ENCODE measurements at places on chromosomes 4 and X.
A peak's percentile ranks its signal among the peaks of the same experiment; 100 is the strongest.

DNA sequence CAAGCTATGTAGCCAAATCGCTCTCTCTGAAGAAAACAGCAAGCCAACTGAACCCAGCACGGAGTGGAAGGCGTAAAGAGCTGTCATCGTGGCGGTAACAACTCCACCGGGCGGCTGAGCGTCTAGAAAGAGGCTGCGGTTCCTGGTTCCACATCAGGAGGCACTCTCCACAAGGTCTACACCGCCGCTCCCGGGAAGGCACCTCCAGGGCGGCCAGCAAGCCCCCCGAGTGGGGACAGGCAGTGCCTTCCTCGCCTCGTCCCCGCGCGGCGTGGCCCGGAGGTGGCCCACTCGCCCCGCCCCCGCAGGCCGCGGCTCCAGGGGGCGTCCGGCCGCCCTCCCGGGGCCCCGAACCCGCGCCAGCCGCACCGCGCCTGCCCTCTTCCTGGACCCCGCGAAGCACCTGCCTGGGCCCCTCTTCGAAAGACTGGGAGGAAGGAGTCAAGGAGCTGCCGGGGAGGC is 755 bp downstream of the KLHL8 start:
- peak; percentile 20 for DNase-seq

DNA sequence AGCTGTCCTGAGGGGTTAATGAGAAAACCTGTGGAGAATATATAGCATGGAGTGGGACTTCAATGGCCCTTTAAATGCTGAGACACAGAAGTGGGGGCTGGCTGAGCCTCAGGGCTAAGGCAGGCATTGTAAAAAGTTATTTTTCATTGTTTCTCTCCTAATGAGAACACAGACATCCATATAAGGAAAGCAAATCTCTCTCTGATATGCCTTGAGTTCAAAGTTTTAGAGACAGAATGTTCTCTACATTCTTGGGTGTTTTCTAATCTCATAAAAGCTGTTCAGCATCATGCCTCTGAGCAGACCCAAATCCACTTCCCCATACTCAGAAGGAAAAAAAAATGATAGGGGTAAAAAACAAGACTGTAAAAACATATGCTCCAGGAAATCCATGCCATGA is 16.8 kb upstream of the RAB40A start:
- no peak for DNase-seq

GRCh38 chr4:89420507-89420906 is 112.9 kb upstream of the GPRIN3 start:
- DNase-seq, result no peak

DNA sequence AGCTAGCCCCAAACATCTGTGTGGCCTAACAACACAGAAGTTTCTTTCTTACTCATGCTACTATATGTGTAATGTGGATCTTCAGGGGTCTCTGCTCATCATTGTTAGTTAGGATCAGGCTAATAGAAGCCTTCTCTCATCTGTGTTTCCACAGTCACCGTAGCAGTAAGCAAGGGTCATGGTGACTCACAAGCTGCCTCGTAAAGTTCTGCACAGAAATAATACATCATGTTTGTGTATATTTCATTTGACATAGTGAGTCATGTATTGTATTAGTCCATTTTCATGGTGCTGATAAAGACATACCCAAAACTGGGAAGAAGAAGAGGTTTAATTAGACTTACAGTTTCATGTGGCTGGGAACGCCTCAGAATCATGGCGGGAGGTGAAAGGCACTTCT is 38.7 kb downstream of the SLC4A4 start:
- no peak for DNase-seq
